Neuronal stem cell (in vitro differentiated cells): ENCODE measurements at places on chromosomes 13 and 19.

DNA sequence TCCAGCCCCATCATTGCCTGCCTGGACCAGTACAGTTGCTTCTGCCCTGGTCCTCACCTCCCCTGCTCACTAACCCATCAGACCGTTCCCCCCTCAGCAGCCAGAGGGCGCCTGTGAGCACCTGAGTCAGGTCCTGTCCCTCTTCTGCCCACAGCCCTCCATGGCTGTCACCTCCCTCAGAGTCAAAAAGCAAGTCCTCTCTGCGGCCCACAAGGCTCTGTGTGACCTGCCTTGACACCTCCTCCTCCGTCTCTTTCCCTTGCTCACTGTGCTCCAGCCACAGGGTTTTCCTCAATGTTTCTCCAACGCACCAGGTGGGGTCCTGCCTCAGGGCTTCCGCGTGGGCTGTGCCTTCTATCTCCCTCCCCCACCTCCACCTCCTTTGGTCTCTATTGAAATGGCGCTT is 29.4 kb upstream of the PTPRS start:
- no peaks in the 10 kb centered on the region for H3K36me3 ChIP-seq
- peak; percentile 46 for DNase-seq
- H3K4me3 ChIP-seq, result no peak overlapping the region
- no peaks in the 10 kb centered on the region for H3K27me3 ChIP-seq
- H3K27ac ChIP-seq, result no peak overlapping the region

DNA sequence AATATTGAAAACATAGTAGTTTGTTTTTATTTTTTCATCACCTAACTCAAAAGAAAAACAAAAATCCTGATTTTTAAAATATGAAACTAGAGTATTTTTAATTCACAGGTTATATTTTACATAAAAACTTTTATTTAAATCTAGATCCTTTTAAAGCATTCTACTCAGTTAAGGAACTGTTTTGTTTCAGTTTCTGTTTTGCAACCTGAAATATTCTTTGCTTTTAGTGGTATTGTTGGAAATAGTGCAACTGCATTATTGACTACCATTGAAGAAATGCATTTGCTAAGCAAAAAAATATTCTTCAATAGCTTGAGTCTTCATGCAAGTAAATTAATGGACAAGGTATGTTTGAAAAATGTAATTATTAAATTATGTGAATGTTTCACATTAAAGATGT is 43.8 kb downstream of the COG6 start:
- H3K4me3 ChIP-seq, result no peak overlapping the region
- H3K36me3 ChIP-seq, result no peaks in the 10 kb centered on the region
- H3K27me3 ChIP-seq, result no peaks in the 10 kb centered on the region
- DNase-seq, result no peak

DNA sequence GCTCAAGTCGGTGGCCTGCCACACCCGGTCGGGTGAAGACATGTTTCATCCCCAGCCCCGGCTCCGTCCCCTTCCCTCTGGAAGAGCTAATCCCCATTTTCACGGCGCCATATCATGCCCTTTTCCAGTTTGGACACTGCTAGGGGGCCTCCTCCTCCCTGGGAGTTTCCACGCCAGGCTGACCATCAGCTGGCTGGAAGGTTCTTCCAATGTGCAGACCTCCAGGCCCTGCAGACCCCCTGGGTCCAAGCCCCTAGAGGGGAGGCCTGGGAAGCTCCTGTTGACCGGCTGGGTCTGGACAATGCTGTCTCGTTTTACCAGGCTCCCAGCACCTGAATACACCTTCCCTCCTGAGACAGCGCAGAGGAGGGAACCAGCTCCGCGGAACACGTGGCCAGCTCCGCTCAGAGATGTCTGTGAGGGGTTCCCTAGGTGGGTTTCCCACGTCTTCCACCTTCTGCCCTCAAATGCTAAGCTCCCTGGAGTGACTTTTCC is 44.7 kb upstream of the RANBP3 start:
- no peak for DNase-seq
- peaks cover 40% of the 10 kb centered on the region for H3K36me3 ChIP-seq

DNA sequence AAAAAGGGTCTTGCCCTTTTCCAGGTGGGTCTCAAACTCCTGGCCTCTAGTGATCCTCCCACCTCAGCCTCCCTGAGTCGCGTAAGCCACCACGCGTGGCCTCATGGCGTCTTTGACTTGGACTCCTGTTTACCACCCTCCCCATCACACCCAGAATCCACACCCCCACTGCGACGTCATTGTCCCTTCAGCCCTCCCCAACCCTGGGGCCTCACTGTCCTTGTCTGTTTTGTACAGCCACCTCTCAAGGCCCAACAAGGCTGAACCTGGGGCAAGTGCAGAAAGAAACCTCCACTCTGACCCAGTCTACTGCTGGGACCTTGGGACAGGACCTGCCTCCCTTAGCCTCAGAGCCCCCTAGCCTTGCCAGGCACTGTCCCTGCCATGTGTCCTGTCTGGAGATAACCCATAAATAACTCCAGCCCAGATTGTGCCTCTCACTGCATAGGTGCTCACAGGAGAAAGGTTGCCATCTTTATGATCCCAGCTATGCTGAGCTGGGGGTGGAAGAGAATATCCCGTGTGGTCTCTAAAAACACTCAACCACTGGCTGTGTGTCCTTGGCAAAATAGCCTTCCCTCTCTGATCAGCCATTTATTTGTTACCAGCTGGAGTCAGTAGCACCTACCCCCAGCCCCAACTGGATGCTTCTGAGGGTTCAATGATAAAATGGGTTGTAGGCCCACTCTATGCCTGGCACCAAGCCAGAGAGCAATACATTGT is 1.8 kb upstream of the IFI30 start:
- H3K4me3 ChIP-seq, result no peak overlapping the region
- peaks cover 3% of the 10 kb centered on the region for H3K27me3 ChIP-seq
- peaks cover 8% of the 10 kb centered on the region for H3K4me1 ChIP-seq

GRCh38 chr13:52892925-52893324 is 44.5 kb upstream of the PCDH8 start:
- no peak for DNase-seq
- H3K4me3 ChIP-seq, result no peak overlapping the region
- H3K27me3 ChIP-seq, result no peaks in the 10 kb centered on the region
- H3K4me1 ChIP-seq, result peaks cover 6% of the 10 kb centered on the region
- H3K36me3 ChIP-seq, result no peaks in the 10 kb centered on the region

- H3K27me3 ChIP-seq, result no peaks in the 10 kb centered on the region
- no peak overlapping the region for H3K27ac ChIP-seq
- no peak overlapping the region for H3K4me3 ChIP-seq
Observed at GRCh38 chr13:83547043-83547442, 335.2 kb downstream of the SLITRK1 start.

DNA sequence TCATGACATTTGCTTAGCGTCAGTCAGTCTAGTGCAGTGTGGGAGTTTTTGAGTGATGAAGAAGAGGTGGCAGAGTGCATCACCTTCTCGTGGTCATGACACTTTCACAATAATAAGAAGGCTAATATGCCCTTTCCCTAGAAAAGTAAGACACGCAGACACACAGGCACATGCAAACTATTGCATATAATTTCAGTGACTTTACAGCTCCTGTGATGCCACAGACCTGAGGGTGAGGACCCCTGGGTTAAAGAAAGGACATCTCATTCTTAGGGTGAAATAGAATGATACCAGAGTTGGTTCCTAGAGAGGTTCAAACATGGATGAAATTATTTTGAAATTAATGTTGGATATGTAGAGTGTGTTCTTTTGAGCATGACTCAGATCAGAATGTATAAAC is 300.3 kb downstream of the GPC5 start:
- DNase-seq, result no peak
- H3K27ac ChIP-seq, result no peak overlapping the region
- no peaks in the 10 kb centered on the region for H3K4me1 ChIP-seq
- H3K4me3 ChIP-seq, result no peak overlapping the region
- H3K36me3 ChIP-seq, result no peaks in the 10 kb centered on the region
- no peaks in the 10 kb centered on the region for H3K27me3 ChIP-seq

- H3K27me3 ChIP-seq, result no peaks in the 10 kb centered on the region
- no peaks in the 10 kb centered on the region for H3K4me1 ChIP-seq
- no peak overlapping the region for H3K27ac ChIP-seq
- DNase-seq, result no peak
Observed at GRCh38 chr13:31245598-31246373, 46.0 kb downstream of the B3GLCT start.

- H3K4me1 ChIP-seq, result peaks cover 5% of the 10 kb centered on the region
- H3K36me3 ChIP-seq, result no peaks in the 10 kb centered on the region
- H3K27ac ChIP-seq, result no peak overlapping the region
- DNase-seq, result no peak
- no peak overlapping the region for H3K4me3 ChIP-seq
Observed at GRCh38 chr13:102386461-102386860, 15.4 kb downstream of the FGF14 start.

DNA sequence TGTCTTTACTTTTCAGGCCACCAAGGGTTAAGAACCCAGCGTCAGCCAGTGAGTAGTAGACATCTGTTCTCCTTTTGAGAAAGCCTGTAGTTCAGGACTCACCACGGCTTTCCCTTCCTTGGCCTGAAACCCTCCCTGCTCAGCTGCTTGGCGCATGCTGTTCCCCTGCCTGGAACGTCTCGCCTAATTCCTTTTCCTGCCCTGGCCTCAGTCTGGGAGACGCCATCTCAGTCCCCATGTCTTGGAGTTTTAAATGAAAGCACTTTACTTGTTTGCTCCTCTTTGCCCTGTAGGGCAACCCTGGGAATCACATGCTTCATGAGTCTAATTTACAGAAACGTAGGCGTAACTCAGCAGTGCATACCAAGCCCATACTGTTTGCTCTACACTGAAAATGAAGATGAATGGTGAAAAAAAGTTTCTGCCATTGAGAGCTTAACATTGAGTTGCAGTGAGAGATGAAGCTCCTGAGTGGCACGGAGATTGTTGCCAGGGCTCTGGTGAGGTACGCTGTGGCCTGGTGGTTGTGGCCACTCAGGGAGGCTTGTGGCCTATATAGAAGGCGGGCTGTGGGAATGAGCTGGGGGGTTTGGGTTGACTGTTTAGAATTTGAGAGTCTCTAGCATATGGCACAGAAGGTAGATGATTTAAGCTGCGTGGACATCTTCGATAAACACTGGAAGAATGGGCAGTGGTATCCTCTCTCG is 52.8 kb downstream of the GATAD2A start:
- H3K36me3 ChIP-seq, result peaks cover 24% of the 10 kb centered on the region
- no peak overlapping the region for H3K4me3 ChIP-seq
- H3K27me3 ChIP-seq, result no peaks in the 10 kb centered on the region
- H3K27ac ChIP-seq, result no peak overlapping the region

DNA sequence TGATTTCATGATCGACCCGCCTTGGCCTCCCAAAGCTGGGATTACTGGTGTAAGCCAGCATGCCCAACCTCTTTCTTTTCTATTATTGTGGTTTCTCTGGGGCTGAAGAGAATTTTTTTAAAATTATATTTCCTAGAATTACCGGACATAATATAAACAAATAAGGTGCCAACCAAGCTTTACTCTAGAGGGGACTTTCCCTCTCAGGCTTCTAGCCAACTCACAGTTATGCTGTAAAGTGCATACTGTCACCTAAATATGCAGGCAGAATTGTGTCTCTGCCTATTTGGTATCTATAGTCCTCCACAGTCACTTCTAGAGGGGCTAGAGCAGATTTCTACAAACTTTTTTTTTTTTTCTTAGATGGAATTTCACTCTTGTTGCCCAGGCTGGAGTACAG is 41.6 kb upstream of the ZNF681 start:
- H3K36me3 ChIP-seq, result peaks cover 54% of the 10 kb centered on the region
- H3K4me1 ChIP-seq, result no peaks in the 10 kb centered on the region
- H3K27ac ChIP-seq, result no peak overlapping the region
- DNase-seq, result no peak
